ENCODE measurements at places on chromosomes 16 and 17.

GRCh38 chr17:4448197-4448980 lies 14.6 kb downstream of the SPNS3 start:
- no peak for DNase-seq

DNA sequence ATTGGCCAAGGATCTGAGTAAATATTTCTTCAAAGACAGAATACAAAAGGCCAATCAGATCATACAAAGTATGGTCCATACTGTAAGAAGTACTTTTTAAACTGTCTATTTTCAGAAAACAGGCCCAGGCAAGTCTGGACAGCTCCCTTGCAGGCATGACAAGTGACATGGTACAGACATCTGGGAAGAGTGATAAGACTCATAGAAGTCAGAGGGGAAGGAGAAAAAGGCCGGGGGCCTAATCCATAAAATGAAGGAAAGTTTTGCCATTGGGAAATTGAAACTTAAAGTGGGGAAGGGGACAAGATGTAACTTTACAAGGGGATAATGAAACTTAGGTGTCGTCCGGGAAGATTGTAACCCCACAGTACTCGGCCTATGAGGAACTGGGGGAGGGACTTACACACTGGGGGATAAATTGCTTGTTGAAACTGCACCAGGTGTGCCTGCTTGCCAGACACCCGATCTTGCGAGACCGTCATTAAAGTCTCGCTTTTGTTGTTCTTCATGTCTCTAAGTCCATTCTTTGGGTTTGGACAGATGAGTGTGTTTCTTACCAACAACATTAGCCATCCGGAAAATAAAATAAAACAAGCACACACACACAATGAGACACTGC lies 684.0 kb downstream of the CDH11 start:
- DNase-seq: no peak

GRCh38 chr16:3144321-3144983 lies 9.6 kb downstream of the ZNF213 start:
- DNase-seq: no peak

DNA sequence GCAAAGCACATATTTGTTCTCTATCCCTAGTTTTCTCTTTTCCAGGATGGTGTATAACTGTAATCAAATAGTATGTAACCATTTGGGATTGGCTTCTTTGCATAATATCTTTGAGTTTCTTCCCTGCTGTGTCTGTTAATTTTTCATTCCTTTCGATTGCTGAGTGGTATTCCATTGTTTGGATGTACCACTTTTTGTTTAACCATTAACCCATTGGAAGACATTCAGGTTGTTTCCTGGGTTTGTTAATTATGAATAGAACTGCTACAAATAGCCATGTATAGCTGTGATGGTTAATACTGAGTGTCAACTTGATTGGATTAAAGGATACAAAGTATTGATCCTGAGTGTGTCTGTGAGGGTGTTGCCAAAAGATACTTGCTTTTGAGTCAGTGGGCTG lies 4.6 kb upstream of the SLFN13 start:
- no peak for DNase-seq

- DNase-seq: no peak
Measured at GRCh38 chr16:80323187-80323807, 217.5 kb upstream of the DYNLRB2 start.

- no peak for DNase-seq
Measured at GRCh38 chr17:37283414-37283961, 92.3 kb upstream of the C17orf78 start.

DNA sequence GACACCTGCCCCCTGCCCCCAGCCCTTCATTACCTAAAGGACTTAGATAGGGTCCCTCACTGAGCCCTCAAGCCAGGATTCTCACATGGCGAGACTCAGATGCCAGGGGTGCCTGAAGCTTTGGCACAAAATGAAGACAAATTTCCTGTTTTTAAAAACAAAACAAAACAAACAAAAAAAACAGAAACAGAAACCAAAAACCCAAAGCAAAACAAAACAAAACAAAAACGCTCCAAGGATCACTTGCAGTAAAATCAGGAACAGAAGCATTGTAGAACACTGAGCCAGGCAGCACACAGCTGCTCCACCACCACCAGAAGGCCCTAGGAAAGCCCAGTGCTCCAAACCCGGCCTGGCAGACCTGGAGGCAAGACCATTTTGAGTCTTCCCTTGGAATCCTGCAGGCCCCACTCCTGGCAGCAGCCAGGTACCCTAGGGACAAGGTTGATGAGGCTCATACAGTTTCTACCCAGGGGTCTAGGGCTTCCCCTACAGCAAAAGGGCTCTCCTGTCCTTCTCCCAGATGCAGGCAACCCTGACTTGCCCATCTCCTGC lies 20.8 kb downstream of the MYO18A start:
- no peak for DNase-seq

GRCh38 chr16:48820379-48820778 lies 210.4 kb upstream of the N4BP1 start:
- DNase-seq: no peak

DNA sequence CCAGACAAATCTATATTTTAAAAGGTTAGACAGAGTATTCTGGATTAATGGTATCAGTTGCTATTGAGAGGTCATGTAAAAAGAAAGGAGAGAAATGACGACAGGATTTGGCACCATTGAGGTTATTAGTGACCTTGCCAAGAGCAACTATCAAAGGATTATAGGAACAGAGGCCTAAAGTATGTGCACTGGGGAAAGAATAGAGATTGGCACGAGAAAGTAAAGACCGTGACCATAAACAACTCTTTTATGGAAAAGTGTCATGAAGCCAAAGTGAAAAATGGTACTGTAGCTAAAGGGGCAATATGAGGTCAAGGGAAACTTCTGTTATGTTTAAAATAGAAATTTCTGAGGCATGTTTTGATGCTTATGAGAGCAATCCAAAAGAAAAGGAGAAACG lies 115.2 kb upstream of the KIF2B start:
- DNase-seq: no peak

DNA sequence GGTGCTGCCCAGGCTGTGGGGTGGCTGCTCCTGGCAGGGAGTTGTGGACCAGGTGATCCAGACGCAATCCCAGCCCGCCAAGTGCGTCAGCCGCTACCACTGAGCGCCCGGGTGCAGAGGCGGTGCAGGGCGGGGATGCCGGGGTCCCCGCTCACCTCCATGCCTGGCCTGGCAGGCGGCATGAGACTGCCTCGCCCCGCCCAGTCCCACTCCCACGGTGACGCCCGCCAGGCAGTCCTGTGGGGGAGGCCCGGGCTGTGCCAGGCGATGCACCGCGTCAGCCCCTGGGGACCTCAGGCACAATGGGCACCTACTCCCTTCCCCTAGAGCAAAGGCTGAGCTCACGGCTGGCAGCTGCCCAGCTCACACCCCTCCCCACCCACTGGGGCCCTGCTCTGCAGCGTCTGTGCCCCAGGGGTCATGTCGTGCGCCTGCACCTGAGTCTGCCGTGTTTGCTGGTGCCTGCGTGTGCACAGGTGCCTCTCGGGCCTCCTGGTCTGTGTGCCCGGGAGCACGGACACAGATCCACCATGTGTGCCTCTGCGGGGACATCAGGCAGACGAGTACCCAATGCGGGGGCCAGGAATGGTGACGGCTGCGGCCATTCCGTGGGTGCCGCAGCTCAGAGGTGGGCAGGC lies 5.3 kb downstream of the RPUSD1 start:
- no peak for DNase-seq

GRCh38 chr17:60468371-60468770 lies 46.1 kb downstream of the CHCT1 start:
- no peak for DNase-seq

DNA sequence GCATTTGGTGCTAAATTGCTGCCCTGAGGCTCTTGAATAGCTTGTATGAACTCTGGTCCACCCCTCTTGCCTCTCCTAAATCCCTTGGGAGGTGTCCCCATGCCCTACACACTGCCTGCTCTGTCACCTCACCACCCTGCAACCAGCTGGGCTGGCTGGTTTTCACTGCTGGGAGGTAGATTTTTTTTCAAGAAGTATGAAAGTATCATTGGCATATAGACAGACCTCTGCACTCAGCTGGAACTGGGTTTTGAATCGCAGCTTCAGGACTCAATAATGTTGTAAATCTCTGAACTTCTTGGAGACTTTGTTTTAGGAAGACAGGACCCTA lies 184.9 kb downstream of the MSI2 start:
- no peak for DNase-seq

DNA sequence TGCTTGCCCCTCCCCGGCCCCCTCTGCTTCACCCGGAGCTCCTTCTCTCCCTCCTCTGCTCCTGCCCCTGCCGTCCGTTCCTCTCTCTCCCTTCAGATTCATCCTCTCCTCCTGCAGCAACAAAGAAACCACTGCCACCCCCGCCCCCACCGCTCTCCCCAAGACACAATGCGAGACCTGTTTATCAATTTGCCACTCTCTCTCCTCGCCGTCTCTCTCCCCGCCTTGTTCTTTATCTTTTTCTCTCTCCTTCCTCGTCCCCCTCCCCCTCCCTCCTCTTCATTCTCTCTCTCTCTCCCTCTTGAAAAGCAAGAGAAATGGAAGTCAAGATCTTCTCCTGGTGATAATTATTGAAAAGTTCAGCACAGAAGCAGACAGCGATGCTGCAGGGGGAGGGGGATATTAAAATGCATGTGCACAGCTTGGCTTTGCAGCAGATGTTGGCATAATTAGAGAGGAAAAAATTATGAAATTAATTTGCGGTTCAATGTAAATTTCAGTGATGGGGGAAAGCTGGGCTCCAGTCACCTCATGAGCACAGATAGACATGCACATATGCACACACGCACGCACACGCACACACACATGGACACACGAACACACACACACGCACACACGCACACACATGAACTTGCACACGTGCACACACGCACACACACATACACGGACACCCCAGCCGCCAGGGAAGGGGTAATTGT lies 58.1 kb upstream of the CBFA2T3 start:
- DNase-seq: no peak

DNA sequence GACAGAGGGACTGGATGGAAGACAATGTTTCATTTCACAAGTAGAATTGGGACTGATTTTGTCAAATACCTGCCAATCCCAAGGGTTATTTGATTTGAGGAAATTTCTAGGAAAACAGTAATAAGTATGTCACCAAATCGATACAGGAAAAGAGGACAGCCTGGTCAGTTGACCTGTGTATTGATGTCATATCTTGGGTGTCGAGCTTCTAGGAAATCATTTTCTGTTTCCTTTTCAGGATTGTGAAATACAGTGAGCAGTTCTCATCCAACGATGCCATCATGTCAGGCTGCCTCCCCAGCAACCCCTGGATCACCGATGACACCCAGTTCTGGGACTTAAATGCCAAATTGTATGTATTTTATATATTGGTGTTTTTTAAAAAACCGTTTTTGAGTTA lies 56.1 kb downstream of the RGS9 start:
- no peak for DNase-seq

DNA sequence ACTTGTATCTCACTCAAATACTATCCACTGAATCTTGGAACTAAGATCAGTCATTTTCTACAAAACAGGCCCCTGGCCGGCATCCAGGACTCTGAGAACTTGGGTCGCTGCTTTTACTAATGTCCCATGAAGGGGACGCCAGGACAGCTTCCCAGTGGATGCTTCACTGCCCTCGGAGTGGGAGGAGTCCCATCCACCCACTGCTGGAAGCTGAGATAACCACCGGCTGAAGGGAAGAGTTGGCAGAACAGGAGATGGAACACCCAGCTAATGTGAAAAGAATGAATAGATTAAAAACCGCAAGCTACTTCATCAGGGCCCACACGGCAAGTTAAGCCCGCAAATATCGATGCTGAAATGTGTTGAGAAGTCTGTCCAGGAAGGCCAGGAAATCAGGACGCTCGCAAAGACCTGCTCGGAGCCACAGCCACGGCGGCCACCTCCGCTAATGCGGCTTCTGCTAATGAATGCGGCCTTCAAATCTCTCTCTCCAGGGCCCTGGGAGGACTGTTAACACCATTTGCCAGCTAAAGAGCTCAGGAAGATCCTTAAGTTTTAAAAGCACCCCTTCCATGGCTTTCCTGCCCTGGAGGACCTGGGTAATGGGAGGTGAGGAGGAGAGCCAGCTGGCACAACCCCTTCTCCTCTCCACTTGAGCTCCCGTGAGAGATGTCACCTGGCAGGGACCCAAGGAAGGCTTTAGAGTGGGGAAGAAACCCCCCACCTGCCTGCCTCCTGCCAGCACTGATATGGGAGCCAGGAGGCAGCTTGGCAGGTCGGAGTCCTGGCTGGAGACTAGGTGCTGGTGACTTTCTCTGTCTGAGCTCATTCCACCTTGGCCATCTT lies 226.6 kb upstream of the RPL38 start:
- DNase-seq: no peak

DNA sequence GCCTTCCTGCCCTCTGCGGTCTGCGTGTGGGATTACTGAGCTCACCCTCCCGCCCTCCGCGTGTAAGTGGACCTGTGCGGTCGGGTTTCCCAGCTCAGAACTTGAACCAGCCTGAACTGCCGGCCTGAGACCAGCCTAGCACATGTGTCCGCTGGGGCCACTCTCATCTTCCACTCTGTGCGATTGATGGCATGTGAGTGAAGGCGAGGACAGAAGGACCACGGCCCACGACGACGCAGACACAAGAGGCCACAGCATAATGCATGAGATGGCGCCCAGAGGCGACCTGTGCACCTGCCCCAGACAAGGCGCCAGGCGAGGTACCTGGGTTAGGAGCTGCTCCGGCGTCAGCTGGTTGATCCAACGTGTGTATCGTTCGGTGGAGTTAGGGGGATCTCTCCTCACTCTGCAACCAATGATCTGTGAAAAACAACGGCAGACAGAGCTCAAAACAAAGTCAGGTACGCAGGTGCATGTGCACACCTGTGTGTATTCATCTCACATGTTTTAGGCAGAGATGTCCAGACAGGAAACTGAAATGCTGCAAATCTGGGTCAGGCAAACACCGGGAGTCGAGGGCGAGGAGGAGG lies 74.5 kb upstream of the METRNL start:
- DNase-seq: no peak

DNA sequence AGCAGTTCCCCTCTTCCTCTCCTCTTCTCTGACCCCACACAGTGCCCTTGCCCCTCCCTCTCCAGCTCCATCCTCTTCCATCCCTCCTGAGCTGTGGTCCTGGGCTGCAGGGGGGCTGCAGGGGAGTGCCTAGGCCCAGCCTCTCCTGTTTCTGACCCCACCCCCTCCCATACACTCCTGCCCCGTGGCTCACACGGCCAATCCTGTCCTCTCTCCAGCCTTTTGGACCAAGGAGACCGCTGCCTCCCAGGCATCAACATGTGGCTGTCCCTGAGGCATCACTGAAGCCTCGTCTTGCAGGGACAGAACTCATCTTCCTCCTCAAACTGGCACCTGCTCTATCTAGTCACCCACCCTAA lies 6.7 kb downstream of the CLUH start:
- no peak for DNase-seq

DNA sequence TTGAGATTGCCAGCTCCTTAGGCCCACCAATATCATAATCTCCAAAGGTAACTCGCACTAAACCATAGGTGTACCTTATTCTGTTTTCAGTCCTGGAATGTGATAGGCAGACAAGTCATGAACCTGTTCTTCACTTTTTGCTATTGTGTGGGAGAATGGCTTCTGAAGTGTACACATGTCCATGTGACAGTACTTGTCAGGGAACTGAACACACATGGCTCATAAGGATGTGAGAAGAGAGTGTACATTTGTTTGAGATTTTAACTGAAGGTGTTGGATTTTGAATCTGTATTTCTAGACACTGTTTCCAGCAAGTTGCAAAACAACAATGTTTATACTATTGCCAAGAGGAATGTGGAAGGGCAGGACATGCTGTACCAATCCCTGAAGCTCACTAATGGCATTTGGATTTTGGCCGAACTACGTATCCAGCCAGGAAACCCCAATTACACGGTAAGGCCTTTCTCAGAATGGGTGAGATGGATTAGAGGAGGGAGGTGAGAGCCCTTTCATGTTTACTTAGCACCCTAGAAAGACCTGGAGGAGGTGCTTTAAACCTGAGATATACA lies 14.5 kb upstream of the RASL10B start:
- no peak for DNase-seq

GRCh38 chr17:56172517-56172982 lies 19.3 kb downstream of the ANKFN1 start:
- DNase-seq: no peak
